ENCODE measurements at places on chromosomes 2 and 18.

- no peak for DNase-seq
These were observed 232.7 kb downstream of the SLC8A1 start for GRCh38 chr2:40219141-40219540.

DNA sequence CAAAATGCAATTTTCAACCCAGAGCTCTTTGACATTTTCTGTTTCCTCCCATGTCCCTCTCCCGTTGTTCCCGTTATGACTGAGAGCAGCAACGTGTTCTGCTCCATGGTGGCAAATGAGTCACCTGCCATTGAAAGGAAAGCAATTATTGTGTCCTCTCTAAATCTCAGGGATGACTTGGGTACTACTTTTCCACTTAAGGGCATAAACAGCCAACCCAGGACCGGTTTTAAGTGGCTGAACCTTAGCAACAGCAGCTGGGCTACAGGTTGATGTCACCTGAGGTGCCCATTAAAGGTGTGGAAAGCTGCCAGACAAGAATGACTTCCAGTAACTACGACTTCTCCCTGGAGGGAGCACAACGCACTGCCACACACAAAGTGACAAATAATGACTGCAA, 236.8 kb downstream of the NCKAP5 start:
- DNase-seq = no peak

- DNase-seq = no peak
These were observed 23.2 kb upstream of the SLC35F6 start for GRCh38 chr2:26740890-26741302.

GRCh38 chr2:205752924-205753323, 70.6 kb downstream of the NRP2 start:
- DNase-seq = no peak

GRCh38 chr2:11726384-11726783, 20.0 kb upstream of the LPIN1 start:
- DNase-seq = no peak

- no peak for DNase-seq
These were observed 406.5 kb upstream of the UBE2E3 start for GRCh38 chr2:180573951-180574350.

GRCh38 chr2:7094231-7094741, 177.1 kb downstream of the RNF144A start:
- DNase-seq = no peak

DNA sequence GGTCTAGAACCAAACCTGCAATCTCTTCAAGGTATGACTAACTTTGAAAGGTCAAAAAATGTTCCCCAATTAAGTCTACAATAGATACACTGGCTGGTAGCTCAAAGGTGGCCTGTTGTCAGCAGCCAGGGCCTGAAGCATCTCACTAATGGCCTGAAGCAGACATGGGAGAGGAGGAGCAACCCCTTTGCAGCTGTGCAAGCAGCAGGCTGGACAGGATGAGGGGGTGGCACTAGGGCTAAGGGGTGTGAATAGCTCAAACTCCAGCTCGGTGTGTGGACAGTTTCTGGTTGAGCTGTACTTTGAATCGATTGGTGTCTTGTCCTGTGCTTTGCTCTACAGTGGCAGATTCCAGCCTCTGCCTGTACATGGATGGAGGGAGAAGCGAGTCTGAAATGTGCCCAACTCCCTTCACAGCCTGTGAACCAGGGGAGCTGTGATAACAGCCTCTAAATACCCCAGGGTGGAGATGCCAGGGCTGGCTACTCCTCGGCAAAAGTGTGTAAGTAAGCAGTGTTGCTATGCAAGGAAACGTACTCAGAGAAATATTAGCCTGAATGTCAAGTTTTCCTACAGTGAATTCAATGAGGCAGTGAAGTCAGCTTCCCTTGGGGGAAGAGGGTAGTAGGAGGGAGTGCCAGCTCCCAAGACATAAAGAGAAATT, 34.7 kb upstream of the DTNB start:
- no peak for DNase-seq

GRCh38 chr2:146321175-146321574, 1523.7 kb upstream of the ACVR2A start:
- DNase-seq = no peak

DNA sequence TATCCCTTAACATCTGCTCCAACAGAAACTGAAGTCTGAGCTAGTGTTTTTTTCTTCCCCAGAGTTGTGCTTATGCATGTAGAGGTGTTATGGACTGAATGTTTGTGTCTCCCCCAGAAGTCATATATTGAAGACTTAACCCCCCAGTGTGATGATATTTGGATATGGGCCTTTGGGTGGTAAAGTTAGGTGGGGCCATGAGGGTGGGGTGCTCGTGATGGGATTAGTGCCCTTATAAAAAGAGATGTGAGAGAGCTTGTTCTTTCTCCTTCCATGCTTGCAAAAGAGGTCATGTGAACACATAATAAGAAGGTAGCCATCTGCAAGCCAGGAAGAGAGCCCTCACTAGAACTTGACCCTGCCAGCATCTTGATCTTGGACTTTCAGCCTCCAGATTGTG, 34.4 kb upstream of the APOB start:
- DNase-seq = no peak

DNA sequence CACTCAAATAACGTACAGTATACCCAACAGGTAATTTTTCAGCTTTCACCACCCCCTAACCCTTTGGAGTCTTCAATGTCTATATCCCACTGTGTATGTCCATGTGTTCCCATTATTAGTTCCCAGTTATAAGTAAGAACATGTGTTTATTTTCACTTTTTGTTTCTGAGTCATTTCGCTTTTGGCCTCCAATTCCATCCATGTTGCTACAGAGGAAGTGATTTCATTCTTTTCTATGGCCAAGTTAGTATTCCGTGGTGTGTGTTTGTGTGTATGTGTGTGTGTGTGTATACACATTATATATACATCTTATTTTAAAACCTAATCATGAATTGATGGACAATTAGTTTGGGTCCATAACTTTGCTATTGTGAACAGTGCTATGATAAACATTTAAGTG, 464.4 kb downstream of the CMPK2 start:
- no peak for DNase-seq

GRCh38 chr2:3051266-3051665, 326.4 kb downstream of the EIPR1 start:
- no peak for DNase-seq

DNA sequence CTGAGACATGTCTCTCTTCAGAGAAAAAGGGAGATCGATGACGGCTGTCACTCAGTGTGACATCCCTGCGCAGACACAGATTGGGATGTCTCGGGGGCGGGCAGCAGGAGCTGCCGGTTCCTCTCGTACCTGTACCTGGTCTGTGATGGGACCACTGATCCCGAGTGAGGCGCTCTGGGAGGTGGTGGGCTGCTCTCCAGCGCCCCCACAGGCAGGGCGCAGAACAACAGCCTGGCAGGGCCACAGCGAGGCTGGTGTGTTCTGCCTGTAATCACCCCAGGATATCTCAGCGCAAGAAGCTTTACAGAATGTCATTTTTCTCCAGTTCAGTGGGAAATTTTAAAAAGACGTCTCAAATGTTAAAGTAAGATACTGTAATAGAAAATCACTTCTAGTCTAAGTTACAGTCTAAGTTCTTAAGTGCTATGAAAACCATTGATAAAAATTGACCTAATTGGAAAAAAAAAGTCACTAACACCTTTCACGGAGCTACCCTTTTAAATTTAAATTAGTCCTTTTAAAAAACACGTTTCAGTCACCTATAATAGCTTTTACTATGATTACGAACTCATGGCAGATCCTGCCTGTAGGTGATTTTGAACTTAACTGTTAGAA, 189.8 kb downstream of the SNTG2 start:
- no peak for DNase-seq

- no peak for DNase-seq
These were observed 13.4 kb upstream of the MAP3K2 start for GRCh38 chr2:127400897-127401756.

DNA sequence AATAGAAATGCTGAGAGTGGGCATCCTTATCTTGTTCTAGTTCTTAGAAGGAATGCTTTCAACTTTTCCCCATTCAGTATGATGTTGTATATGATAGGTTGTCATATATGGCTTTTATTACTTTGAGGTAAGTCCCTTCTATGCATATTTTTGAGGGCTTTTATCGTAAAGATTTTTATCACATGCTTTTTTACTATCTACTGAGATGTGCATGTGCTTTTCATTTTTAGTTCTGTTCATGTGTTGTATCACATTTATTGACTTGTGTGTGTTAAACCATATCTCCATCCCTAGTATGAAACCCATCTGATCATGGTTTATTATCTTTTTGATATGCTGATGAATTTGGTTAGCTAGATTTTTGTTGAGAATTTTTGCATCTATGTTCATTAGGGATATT, 1008.8 kb downstream of the CNTNAP5 start:
- no peak for DNase-seq

- no peak for DNase-seq
These were observed 216.2 kb downstream of the SETBP1 start for GRCh38 chr18:44896846-44897245.

- no peak for DNase-seq
These were observed 72.2 kb upstream of the HPCAL1 start for GRCh38 chr2:10230499-10230898.

GRCh38 chr2:207768866-207769596, 675 bp downstream of the FZD5 start:
- DNase-seq = no peak

GRCh38 chr2:165593081-165593480, 123.6 kb downstream of the CSRNP3 start:
- no peak for DNase-seq

DNA sequence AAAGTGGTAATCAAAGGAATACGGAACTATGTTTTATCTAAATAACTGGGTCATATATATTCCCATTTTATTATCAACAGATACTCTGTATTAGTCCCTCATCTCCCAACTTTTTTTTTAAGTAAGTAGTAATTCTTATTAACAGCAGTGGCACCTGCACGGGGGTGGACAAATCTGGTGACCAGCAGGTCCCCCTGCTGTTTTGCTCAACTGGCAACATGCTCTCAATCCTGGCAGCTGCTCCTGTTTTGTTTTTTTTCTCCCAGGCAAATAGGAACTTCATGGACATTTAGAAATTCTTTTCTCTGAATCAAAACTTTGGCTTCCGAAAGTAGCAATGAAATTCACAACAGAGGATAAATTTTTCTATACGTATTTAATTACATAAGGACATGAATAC, 193.5 kb downstream of the SS18 start:
- no peak for DNase-seq

DNA sequence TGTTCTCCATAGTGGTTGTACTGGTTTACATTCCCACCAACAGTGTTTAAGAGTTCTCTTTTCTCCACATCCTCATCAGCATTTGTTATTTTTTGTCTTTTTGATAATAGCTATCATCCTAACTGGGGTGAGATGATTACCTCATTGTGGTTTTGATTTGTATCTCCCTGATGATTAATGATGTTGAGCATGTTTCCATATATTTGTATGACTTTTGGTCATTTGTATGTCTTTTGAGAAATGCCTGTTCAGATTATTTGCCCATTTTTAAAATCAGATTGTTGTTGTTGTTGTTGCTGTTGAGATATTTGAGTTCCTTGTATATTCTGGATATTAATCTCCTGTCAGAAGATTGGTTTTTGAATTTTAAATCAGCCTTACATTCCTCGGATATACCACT, 147.5 kb downstream of the NCOA1 start:
- DNase-seq = no peak

All from GM04503 (cell line).